ENCODE measurements at places on chromosomes 7 and 10.

GRCh38 chr10:34249634-34250033, 565.5 kb downstream of the PARD3 start:
- no peak for DNase-seq

DNA sequence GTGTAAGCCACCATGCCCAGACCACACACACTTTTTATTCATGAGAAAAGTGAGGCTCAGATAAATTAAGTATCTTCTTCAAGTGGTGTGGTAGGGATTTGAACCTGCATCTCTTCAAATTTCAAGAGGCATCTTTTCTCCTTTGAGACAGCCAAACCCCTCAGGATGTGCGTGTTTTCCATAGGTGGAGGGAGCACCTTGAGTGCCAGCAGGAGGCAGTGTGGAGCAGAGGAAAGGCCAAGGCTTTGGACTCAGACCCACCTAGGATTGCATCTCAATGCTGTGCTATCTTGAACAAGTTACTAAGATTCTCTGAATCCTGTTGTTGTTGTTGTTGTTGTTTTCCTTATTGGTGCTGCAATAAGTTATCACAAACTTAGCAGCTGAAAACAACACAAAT, 40.2 kb upstream of the MYL10 start:
- DNase-seq = no peak

DNA sequence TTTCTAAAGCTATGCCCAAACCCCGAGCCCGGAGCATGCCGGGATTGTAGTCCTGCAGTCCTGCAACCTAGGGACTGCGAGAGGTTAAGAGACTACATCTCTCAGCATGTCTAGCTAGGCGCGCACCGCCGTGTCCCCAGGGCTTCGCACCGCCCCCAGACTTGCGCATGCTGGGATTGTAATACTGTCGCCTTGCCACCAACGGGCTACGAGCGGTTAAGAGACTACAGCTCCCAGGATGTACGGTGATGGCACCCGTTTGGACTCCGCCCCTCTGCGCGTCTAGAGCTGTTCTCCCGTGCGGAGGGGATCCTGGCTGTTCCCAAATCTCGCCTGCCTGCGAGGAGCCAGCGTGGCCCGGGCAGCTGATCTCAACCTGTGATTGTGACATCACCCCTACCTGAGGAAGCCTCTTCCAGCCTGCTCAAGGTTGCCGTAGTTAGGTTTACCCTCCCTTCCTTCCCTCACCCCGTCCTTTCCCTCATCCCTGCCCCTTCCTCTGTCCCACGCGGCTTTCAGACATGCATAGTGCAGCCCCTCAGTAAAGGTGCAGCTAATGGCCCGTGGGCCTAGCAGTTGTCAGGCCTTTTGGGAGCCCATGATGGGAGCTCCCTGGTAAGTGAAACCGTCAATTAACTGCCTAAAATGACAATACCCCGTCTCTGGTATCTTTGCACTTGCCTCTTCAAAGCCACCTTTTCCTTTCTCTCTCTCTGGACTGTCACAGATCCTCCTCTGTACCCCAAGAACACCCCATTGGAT, 6.3 kb upstream of the ZNF736 start:
- DNase-seq = no peak

GRCh38 chr10:72095195-72095594, 6.8 kb upstream of the SPOCK2 start:
- no peak for DNase-seq

DNA sequence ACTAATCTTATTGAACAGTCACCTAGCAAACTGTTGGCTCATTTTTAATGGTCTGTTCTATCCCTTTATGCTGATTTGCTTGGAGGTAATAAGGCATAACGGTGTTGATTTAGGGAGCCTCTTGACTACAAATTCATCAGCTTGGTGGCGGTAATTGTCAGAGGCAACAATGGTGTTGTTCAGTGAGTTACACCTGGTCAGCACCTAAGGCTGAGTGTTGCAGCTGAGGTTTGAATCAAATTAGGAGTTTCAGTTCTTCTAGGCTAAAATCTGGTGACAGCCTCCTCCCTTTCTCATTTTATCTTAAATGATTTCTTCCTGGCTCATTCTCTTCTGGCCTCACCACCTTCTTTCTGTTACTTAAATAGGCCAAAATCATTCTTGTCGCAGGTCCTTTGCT, 42.3 kb upstream of the SP8 start:
- DNase-seq = no peak

DNA sequence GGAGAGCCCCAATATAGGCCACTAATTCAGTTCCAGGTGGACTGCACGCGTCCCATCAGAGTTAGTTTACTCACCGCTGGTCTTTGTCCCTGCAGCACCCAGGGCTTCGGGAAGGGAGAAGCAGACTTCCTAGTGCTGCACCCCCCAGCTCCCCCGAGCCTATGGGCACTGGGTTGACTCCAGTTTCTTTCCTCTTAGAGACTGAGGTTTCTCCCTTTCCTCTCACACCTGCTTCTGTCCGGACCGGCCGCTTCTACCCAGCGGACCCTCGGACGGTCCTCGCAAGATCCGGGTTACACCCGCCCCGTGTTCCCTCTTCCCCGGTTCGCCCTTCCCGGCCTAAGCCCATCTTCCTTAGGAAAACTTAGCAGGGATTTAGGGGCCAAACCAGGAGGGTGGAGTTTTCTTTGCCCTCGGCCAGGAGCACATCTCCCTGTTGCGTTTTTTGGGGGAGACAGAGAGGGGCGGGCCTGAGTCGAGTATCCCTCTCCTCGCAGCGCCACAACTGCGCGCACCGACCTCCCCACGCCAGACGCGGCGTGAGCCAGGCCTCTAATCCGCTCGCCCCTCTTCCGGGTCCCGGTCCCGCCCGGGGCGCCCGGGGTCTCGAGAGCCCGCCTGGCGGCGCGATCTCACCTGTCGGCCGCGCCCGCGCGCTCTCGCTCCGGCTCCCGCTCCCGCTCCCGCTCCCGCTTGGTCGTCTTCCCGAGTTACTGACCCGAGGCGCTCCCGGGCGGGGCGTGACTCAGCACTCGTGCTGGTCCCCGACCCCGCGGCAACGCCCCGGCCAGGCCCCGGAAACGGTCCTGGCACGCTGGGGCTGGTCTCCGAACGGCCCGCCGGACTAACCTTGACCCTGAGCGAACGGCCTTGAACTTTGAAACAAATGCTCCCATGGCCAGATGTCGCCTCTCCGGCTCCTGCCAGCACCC, at the start of gene AIFM2:
Gene AIFM2, minus strand, starts transcription at position 728 of the 932 bp plus-strand sequence. CDS start 8,741 bp downstream, outside the sequence.
- DNase-seq = peak; percentile 80

Measured in mesenchymal stem cell (in vitro differentiated cells and primary cell).